Stimulated activated effector memory CD8-positive, alpha-beta T cell treated with anti-CD3 and anti-CD28 coated beads, Interleukin-12 subunit alpha, Interleukin-12 subunit beta, amount 100 ng/mL, for 72 hours (primary cell): ENCODE measurements at places on chromosomes 1 and 21.

DNA sequence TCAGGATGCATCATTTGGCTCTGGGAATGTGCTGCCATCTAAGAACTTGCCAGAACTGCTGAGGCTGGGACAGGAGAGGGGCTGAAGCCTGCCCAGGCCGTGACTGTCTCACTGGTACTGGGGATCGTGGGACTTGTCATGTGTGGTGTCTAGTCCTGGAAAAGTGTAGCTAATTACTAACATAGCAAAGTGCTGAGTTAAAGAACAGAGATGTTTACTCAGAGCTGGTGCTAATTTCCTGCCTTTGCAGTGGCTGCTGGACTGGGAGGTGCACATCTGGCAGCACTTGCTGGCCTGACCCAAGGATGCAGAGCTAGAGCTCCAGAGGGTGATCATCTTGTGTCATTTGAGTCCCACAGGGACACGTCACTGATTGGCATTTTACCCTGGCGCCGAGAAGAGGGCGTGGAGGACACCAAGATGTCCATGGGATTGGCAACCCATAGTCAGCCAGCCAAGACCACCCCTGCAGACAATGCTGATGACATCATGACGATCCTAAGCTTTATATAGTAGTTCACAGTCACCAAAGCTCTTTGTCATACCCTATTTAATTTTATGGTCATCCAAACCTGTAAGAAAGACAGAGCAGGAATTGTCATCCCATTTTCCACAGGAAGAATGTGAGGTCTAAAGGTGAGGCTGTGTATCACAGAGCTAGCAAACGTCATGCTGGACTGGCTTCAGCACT, 110.1 kb upstream of the SLC44A3 start:
- no peak for DNase-seq

DNA sequence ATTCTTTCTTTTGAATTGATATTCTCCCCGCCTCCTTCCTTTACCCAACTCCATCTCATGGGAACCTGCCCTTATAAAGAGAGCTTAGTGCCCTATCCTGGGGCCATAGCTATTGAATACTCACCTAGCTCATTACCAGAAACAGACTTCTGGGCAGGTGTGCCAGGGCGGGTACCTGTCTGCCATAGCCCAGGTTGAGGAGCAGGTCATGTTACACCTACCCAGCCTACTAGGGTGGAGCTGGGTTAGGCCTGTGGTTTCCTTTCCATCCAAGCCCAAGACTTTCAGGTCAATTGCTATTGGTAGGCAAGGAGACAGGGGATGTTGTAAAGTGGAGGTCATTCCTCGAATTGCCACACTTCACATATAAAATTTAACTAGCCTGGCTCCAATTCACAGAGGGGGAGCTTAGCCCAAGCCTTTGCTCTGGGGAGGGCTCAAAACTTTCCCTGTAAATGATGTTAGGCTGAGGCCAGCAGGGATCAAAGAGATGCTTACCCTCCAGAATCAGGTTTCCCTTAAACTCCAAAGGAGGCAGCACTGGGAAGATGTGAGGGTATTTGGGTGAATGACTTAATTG, 87.1 kb upstream of the IPO9 start:
- DNase-seq = no peak

DNA sequence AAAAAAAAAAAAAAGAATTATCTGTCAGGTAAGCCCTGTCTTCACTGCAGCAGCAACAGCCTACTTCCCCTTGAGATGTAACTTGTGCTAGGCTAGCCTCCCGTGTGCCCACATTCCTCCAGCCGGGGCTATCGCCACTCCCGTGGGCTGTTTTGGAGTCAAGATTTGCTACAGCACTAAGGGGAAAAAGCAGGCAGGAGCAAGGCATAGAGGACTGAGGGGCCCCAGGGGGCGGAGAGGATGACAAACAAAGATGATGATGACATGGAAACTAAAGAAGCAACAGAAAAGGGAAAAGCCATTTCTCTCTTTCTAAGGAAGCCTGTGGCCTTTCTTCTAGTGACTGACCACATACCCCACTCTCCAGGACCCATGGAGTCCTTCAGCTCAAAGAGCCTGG, 1.9 kb downstream of the TNFAIP8L2 start:
- DNase-seq = no peak

DNA sequence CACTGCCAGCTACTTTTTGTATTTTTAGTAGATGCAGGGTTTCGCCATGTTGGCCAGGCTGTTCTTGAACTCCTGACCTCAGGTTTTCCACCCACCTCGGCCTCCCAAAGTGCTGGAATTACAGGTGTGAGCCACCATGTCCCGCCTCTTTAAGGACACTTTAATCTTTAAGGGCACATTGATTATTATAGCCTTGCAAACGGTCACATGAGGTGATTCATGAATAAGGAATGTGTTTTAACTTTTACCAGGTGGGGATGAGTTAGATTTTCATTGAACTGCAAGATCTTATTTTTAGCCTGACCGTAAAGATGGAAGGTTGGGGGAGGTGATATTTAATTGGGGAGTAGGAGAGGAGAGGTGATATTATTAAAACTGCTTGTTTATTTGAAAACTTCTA, 61.9 kb downstream of the TBCE start:
- no peak for DNase-seq

GRCh38 chr1:212702672-212703071, 3.0 kb upstream of the BATF3 start:
- no peak for DNase-seq

DNA sequence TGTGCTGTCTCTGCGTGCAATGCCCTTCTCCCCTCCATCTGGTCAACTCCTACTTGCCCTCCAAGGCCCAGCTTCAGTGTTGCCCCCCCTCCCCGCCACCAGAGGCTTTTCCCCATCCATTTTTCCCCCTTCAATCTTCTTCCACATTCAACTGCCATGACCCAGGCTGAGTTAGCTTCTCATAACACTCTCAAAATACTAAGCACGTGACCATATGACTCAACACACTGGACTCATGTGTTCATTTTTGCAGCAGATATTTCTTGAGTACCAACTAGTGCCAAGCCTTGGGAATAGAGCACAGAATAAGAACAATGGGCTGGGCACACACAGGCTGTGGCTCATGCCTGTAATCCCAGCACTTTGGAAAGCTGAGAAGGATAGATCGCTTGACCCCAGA, 132.1 kb downstream of the IGSF21 start:
- DNase-seq = no peak

GRCh38 chr1:247146671-247147070, 25.1 kb downstream of the ZNF124 start:
- no peak for DNase-seq

DNA sequence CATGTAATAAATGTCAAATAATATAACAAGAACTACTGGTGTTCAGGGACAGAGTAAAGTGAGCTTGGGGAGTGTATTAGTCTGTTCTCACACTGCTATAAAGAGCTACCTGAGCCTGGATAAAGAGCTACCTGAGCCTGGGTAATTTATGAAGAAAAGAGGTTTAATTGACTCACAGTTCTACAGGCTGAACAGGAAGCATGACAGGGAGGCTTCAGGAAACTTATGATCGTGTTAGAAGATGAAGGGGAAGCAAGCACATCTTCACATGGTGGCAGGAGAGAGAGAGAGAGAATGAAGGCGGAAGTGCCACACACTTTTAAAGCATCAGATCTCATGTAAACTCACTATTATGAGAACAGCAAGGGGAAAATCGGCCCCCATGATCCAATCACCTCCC, 205.9 kb downstream of the CTH start:
- no peak for DNase-seq

GRCh38 chr1:97875996-97876395, 44.8 kb downstream of the DPYD start:
- DNase-seq = no peak

GRCh38 chr1:241976229-241976628, 18.7 kb downstream of the BECN2 start:
- DNase-seq = no peak

DNA sequence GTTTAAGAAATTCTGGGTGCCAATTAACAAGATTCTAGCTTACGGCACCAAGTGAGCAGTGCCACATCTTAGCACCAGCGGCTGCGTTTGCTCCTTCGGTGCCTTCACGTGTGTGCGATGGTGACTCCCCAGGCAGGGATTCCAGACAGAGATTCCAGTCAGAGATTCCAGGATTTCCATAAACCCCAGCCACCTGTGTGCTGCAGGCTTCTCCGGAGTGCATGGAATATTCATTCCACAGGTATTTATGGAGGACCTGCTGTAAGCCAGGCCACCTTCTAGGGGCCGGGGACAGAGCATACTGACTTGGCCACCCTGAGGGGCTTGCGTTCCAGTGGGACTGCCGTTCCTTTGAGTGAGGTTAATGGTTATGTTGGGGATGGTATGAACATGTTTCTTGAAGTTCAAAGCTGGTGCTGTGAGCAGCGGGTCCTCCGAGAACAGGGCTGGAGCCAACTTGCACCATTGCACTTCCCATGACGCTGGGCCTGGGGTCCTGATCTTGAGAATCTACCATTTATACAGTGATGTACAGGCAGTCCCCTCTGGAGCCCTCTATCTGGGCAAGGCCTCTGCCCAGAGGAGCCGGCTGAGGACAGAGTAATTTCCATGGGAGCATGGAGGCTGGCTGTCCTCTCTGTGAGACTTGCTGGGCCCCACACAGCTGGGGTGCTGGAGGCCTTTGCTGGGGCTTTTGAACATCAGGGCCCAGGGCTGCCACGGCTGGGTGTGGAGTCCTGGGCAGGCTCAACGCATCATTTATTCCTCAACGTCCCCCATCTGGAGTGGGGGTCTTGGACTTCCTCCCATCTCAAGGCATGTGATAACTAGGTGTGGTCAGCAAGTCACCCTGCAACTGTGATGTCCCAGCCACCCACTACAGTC, 58.8 kb upstream of the AJAP1 start:
- DNase-seq = no peak

GRCh38 chr21:40546647-40547046, 300.3 kb downstream of the DSCAM start:
- no peak for DNase-seq

GRCh38 chr1:206658981-206659273, 23.6 kb downstream of the DYRK3 start:
- no peak for DNase-seq

- DNase-seq = no peak
Measured at GRCh38 chr1:84573481-84573966, 716 bp downstream of the CTBS start.

DNA sequence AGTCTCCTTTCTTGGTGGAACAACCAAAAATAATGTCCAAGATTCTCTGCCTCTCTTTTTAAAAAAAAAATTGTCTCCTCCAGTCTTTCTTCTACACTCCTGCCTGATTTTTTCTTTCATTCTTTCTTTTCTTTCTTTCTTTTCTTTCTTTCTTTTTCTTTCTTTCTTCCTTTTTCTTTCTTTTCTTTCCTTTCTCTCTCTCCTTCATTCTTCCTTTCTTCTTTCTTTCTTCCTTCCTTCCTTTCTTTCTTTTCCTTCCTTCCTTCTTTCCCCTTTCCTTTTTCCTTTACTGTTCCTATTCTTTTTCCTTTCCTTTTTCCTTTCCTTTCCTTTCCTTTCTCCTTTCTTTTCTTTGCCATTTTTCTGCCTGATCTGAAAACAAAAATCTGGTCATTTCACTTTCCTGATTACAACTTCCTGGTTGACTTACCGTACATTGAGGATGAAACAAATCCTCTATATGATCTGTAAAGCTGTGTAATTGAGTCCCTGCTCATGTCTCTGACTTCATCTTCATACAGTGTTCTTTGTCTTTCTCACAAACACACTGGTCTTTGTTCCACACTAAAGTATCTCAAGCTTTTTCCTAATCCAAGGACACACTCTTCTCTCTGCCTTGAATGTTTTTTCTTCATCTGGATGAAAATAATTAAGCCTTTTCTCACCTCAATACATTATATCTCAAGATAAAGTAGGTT, 6.1 kb upstream of the KRTAP23-1 start:
- no peak for DNase-seq

- no peak for DNase-seq
Measured at GRCh38 chr1:150387200-150387599, 23.3 kb downstream of the RPRD2 start.

- no peak for DNase-seq
Measured at GRCh38 chr1:85134583-85135391, 66.0 kb downstream of the SYDE2 start.

- no peak for DNase-seq
Measured at GRCh38 chr1:198549866-198550265, 9.4 kb upstream of the ATP6V1G3 start.

GRCh38 chr1:71116729-71117128, 35.9 kb upstream of the ZRANB2 start:
- no peak for DNase-seq

GRCh38 chr1:77015748-77016341, 148.6 kb downstream of the ST6GALNAC5 start:
- DNase-seq = no peak

- DNase-seq = no peak
Measured at GRCh38 chr1:156953571-156953970, 33.1 kb downstream of the LRRC71 start.

GRCh38 chr1:110187139-110187890, 22.8 kb upstream of the KCNC4 start:
- no peak for DNase-seq

DNA sequence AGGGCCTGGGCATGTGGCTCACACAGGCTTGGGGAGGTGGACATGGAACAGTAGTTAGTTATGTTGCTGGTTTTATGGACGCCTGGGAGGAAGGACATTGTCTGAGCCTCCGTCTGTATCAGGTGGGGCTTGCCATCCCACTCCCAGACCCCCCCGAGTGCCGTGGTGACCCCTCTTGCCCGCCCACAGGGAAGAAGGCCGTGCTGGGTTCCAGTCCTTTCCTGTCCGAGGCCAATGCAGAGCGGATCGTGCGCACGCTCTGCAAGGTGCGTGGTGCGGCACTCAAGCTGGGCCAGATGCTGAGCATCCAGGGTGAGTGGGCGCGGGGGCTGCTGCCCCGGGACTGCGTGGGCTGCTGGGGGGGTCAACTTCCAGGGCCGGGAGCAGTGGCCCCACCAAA, 41.7 kb downstream of the COQ8A start:
- DNase-seq = no peak

GRCh38 chr1:16112596-16113555, 39.4 kb upstream of the FAM131C start:
- DNase-seq = no peak

- no peak for DNase-seq
Measured at GRCh38 chr1:46637444-46638083, 21.0 kb upstream of the MOB3C start.

GRCh38 chr1:168763031-168763430, 34.0 kb upstream of the DPT start:
- DNase-seq = no peak

DNA sequence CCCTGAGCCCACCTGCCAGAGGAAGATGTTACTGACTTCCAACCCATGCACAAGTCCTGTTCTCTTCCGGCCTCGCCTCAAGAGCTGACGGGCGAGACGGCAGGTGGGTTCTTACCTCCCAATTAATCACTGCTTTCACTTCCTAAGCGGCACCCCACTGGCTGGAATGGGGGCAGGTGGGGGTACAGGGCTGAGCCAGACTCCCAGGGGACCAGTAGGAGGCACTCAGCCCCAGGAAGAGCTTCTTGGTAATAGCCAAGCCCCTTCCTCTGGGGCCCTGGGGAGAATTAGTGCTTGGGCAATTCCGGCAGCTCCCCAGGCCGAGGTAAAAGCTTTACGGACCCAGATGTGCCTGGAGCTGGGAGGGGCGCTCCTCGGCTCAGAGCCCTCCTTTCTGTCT, 9.7 kb downstream of the CNTN2 start:
- DNase-seq = no peak
